ENCODE measurements at places on chromosomes 12 and 14.
A peak's percentile ranks its signal among the peaks of the same experiment; 100 is the strongest.

DNA sequence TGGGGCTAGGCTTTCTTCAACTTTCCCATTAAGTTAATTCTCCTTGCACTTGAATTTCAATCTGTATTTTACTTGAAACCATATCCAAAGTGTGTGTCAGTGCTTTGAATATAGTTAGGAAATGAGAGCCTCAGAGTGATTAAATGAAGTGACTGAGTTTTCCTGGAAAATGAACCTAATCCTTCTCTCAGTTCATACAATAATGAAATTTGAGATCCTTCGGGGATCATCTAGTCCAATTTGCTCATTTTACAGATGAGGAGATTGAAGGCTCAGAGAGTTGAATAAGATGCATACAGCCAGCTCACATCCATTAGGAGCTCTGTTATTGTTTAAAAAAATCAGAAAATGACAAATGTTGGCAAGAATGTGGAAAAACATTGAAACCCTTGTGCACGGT lies 18.3 kb upstream of the TBC1D30 start:
- no peak for DNase-seq

DNA sequence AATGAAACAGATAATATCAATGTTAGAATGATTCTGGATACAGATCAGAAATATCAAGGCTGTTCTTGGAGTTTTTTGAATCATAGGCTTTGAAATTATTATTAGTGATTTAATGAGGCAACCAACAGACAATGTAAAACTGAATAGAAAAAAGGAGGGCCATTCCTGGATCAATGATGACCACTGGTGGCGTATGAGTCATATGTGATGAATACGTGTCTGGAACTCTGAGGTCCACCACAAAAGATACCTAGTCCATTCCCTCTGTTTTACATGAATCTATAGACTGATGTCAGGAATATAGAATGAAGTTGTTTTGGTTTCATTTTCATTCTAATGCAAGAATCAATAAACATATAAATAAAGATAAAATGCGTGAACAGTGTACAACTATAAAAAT lies 78.3 kb upstream of the RTL1 start:
- DNase-seq, result no peak

DNA sequence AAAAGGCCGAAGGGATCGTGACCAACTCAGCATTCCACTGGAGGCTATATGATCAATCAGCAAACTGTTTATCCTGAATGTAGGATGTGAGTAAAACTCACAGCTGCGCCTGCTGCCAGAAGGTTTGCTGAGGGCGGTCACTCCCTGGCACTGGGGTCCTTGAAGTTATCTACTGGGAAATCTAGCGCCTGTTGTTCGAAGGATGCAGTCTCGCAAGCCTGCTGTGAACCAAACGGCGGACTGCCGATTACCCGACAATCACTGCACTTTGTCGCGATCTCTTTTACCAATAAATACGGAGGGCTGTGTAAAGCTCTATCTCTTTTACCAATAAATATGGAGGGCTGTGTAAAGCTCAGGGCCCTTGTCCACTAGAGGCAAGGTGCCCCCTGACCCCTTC lies 12.9 kb downstream of the DDX51 start:
- no peak for DNase-seq

GRCh38 chr14:64801800-64802199 lies 77.9 kb downstream of the SPTB start:
- no peak for DNase-seq

GRCh38 chr14:68655021-68655831 lies 137.6 kb downstream of the ZFP36L1 start:
- no peak for DNase-seq

GRCh38 chr12:106498056-106498455 lies 84.7 kb upstream of the RFX4 start:
- DNase-seq, result no peak

DNA sequence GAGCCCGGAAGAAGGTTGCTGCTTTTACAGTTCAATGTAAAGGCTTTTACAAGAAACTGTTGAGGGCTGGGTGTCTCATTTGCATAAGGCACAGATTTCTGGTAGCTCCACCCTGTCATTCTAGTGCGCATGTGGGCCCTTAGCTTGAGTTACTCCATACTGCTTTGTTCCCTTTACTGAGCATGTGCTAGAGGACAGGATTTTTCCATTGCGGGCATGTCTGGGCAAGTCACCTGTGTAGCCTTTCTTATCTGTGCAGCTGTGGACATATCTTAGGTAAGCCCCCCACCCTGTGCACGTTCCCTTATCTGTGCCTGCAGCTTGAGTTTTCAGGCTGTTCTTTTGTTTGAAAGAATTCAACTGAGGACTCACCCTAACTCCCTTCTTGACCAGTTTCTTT lies 56.2 kb upstream of the ARHGAP5 start:
- DNase-seq, result no peak

DNA sequence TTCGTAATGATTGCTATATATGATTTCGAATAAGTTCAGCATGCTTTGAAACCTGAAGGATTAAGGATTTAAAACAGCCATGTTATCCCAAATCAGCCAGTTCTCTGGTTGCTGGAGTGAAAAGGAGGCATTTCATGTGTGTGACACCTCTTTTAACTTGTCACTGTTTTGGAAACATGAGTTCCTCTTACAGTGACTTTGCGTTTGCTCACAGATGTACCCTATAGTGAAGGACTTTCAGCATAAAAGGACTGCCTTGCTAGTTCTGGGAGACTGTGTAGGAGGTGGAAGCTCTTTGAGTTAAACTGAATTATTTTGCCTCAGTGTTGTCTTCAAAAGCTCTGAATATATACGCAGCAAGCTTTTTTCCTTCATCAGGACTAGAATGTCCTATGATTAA lies 7.6 kb downstream of the RNASE11 start:
- DNase-seq, result no peak

DNA sequence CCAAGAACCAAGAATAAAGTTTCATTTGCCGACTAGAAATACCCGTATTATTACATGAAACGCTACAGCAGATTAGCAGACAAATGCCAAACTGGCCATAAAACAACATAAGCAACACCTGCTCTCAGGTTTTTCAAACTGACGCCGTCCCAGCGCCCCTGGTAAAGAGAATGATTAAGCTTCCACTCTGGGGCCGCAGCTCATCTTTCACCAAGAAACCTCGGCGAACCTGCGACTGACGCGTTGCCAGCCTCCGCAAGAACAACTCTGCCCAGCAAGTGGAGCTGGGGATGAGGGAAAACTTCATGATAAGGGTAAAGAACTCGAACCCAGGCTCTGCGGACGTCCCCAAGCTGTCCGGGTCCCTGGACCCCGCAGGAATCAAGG lies 530 bp downstream of the ARL1 start:
- peak; percentile 30 for DNase-seq

DNA sequence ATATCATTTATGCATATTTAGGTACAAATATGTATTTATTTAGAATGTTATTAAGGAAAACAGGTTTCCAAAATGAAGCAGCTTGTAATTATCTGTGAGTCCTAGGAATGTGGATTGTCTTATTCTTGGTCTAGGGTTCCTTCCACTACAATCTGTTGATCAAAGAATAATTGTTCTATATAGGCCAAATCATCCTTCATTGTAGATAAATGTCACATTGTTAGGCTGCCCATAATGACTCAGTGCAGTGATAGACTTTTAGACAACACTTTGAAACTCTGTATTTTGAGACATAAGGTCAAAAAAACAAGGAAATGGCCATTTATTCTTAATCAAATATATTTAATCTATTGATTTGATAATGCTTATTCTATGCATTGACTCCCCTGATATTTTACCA lies 283.0 kb downstream of the ACSS3 start:
- DNase-seq, result no peak

GRCh38 chr14:105065280-105066228 lies at the start of gene GPR132:
Gene GPR132 (minus strand): TSS chr14:105065430. CDS start chr14:105055420, 10,010 bp downstream.
- DNase-seq, result peak; percentile 89

GRCh38 chr14:24712374-24712773 lies 78.4 kb upstream of the GZMB start:
- DNase-seq, result no peak

GRCh38 chr12:59370933-59371332 lies 224.9 kb upstream of the SLC16A7 start:
- no peak for DNase-seq

DNA sequence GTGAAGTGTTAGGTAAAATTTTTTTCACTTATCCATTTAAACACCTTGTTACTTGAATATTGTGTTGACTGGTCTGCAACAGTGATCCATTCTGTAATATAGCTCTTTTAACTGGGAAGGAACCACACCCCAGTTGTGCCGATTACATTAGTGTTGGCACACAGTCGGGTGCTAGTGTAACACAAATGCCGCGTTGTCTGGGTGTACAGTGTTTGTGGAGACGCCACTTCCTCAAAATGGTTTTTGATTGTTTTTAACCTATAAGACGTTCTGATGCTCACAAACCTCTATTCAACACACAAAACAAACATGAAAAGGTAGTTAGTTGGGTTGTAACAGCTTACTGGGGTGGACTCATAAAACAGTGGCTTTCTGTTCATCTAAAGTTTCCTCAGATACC lies 48.0 kb upstream of the TRAF3 start:
- no peak for DNase-seq

DNA sequence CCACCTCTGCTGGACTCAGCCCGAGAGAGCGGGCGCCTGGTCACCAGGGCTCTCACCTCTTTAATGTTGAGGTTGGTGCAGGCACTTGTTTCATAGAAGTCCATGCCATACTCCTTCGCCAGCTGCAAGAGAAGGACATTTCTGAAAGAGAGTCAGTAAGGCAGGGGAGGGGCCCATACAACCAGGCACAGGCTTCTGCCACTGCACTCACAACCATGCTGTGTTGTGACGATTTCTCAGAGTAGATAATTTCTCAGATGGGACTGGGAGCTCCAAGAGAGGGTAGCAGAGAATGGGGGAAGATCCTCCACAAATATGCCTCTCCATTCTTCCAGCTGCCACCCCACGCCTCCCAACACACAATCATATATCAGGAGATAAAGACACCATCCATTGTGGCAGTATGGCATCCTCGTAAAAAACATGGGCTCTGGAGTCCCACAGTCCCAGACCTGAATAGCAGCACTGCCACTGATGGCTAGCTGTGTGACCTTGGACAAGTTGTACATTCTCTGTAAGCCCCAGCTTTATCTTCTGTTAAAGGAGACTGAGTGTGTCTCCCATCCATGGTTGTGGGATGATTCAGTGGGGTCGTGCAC lies 6.2 kb upstream of the GPX2 start:
- DNase-seq, result no peak

GRCh38 chr12:89129167-89129870 lies 223.0 kb downstream of the DUSP6 start:
- no peak for DNase-seq

DNA sequence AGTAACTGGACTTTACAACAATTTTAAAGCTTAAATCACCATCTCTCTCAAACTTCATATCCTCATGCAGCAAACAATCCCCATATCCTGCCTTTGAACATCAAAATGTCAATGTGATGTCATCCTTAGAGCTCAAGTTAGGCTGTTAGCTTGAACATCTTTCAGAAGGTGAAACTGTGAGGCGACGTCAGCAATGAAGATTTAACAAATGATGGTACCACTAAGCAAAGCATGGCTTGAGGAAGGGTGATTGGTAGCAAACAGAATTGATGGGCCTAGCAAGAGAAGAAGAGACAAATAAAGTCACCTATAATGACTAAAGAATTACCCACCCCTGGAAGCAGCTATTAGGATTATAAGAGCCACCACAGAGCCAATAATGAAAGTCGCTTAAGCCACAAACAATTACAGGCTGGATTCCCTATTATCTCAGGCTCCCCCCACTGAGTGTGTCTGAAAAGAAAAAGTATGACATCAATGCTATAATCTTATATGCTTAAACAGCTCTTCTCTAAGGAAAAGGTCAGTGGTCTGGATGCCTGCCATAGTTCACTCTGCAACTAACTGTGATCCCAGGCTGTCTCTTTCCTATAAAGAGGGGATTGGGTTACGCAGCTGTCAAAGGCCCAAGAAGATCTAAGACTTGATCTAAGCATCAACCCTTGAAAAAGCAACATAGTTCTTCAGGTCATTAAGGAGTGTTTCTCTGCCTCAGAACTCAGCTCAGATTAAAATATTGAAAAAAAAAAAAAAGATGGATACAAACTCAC lies 18.1 kb downstream of the EGLN3 start:
- DNase-seq, result no peak

GRCh38 chr12:121918679-121919038 lies 267 bp downstream of the CFAP251 start:
- no peak for DNase-seq

Data from stimulated activated CD4-positive, alpha-beta T cell treated with anti-CD3 and anti-CD28 coated beads, Interleukin-4, amount 100 ng/mL, for 24 hours (primary cell).